ENCODE measurements at places on chromosomes 1 and 21. TPM values are rescaled to one million over a fixed set of nuclear protein-coding genes. Genes with fewer than 3 reads are reported as not detected.

DNA sequence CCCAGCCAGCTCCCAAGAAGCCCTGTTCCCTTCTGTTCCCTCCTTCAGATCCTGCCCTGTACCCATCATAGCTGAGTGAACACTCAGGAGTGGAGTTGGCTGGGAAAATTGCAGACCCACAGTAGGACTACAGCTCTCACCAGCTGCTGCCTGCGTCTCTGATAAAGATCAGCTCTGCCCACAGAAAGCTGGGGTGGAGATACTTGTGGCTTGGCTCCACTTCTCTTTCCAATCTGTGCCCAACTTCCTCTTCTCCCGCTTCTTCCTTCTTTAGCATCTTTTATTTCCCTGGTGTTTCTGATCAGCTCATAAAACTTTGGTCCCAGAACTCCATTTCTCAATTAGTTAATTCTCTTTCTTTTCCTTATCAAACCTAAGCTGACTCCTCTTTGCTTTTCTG is 5.5 kb upstream of the CD1A start:
- no peak for DNase-seq

GRCh38 chr1:241531195-241532161 is 700 bp upstream of the KMO start:
- no peak for DNase-seq

Gene C8A
- total RNA-seq, result not detected

DNA sequence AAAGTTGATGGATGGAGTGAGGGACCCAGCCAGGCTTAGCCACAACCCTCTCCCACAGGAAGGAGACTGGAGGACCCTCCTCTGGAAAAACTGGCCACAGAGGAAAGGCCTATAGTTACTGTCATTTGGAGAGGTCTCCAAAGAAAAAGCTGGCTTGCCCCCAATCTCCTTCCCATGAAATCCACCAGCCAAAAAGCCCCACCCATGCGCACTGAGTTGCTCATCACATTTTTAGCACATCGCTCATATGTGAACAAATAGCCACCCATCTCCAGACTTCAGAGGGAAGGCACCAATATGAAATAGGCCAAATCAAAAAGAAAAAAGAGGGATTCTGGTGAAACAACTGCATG is 36.9 kb upstream of the QSOX1 start:
- DNase-seq, result no peak

DNA sequence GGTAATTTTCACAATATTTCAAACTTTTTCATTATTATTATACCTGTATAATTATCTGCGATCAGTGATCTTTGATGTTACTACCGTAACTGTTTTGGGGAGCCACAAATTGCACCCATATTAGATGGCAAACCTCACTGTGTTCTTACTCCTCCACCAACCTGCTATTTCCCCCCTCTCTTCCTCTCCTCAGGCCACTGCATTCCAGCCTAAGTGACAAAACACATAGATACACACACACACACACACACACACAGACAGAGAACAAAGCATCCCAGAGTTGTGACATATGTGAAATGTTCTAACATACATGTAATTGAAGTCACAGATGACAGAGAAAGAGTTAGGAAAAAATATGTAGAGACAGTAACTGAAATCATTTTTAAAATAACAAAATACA is 18.5 kb downstream of the COP1 start:
- DNase-seq, result no peak

DNA sequence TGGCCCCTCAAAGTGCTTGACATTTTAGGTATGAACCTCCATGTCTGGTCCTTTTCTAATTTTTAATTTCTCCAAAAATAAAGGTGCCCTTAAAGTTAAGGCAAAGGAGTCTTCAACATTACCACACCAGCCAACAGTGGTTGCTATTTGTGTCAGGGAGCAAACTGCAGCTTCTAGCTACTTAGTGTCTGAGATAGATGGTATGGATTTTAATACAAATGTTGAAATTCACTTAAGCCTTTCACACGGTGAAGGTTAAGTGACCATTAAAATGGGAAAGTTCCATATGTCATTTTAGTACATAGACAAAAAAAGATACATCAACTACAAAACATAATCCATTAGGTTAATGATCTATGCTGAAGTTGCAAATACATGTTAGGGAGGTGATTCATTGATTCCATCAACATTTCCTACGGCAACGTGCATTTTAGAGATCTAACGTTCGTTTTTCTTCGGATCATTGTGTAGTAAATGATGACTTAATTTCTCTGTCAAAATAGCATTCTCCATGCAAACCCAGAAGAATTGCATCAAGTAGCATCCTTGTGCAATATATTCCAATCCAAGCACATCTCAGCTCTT is 48.2 kb upstream of the RGS21 start:
- DNase-seq, result no peak

Gene KAZN
- 0.74 TPM for total RNA-seq

Gene CENPF
- 70.6 TPM for total RNA-seq

- DNase-seq, result no peak
These were observed 114.6 kb upstream of the DUSP10 start for GRCh38 chr1:221856228-221857093.

GRCh38 chr21:45280178-45280821 is 7.4 kb downstream of the POFUT2 start:
- DNase-seq, result no peak

DNA sequence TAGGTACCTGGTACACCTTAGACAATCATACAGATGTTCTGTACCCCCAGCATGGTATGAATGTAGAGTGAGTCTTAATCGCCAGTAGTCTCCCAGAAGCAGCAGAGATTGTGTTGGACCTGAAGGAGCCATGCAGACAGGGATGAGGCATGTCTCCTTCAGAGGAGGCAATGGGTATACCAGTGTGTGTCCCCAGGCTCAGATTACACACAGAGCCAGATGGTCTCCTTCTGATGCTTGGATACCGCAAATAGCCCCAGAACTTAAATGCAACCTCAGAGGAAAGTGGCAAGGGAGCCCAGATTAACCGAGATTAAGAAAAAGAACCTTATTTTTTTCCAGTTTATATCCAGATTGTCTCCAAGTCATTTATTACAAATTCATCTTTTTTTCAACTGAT is 96.8 kb upstream of the C21orf91 start:
- DNase-seq, result no peak

Gene ZFP69
- 4.6 TPM for total RNA-seq

Gene CELA3A
- not detected for total RNA-seq

Gene KRTAP19-1
- not detected for total RNA-seq

Gene SAMD13
- 1.1 TPM for total RNA-seq

Gene PATJ
- total RNA-seq, result 6.8 TPM

Gene PCP4
- not detected for total RNA-seq

DNA sequence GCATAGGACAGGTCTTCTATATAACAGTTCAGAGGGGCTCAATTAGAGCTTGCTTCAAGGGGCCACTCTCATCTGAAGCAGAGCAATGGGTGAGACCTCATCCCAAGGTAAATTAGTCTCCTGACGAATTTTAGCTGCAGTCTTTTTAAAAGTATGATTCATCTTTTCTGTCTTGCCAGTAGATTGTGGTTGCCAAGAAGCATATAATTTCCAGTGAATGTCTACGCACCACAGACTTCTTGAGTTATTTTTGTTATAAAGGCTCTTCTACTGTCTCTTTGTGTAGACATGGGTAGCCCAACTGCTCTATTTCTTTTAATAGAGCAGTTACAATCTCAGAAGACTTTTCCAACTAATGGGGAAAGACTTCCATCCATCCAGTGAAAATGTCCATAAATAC is 108.9 kb upstream of the FMN2 start:
- no peak for DNase-seq

DNA sequence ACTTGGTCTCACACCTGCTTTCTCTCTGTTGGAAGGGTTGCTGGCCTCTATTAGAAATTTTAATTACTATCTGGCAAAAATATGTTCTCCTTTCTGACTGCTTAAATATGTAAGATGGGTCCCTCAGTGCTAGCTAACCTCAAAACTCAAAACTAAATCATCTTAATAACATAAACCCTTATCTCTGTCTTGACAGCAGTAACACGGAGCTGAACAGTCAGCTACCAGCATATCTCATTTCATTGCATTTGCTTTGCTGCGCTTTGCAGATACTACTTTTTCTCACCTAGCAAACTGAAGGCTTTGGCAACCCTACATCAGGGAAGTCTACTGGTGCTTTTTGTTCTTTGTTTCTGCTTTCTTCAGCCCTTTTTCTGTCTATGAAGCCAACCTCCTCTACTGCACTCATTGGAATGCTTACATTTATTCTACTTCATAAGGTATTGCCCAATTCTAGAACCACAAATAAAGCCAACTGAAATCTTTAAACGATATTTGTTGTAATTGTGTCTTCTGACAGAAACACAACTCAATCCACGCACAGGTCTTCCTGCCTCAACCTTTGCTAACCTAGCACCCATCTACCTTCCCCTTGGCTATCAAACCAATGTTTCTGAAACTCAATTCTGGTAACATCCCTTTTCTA is 95.6 kb downstream of the RERE start:
- no peak for DNase-seq

Gene DENND2C
- 0.50 TPM for total RNA-seq

GRCh38 chr1:177687544-177687943 is 282.3 kb downstream of the SEC16B start:
- DNase-seq, result no peak

GRCh38 chr1:151372058-151372934 is at the start of gene SELENBP1:
Gene SELENBP1, minus strand, starts transcription at chr1:151372705. Its CDS starts 64 bp downstream, at chr1:151372641.
- no peak for DNase-seq

Gene RSPH1
- total RNA-seq, result not detected

GRCh38 chr1:90591970-90592356 is 125.1 kb downstream of the BARHL2 start:
- DNase-seq, result no peak

DNA sequence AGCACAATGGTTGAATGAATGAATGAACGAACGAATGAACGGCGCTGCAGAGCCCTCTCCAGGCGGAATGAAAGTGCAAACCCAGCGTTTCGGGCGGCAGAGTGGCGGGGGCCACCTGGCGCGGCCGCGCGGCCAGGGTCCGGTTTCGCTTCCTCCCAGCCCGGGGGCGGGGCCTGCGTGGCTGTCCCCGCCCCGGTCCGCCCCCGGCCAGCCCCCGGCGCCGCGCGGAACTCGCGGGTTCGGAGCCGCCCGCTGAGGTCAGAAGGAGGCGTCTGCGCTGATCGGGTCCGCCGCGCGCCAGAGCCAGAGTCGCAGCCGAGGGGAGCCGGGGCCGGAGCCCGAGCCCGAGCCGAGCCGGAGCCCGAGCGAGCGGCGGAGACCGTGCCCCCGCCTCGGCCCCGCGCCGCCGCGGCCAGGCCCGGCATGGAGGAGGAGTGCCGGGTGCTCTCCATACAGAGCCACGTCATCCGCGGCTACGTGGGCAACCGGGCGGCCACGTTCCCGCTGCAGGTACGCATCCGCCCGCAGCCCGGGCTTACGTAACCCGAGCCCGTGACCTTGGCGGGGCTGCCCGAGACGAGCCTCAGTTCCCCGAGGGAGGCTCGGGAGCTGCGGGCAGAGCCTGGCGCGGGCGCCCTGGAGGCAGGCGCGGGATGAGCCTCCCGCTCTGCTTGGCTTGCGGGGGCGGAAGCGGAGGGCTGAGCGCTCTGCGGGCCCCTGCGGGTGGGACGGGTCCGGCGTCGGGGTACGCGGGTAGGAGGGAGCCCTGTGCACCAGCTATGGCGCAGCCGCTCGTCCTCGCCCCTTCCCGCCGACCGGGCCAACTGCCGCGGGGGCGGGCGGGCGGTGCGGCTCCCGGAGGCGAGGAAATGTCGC is at the start of gene PDXK:
Gene PDXK, plus strand, starts transcription at position 258 of the 876 bp plus-strand sequence. Its CDS starts 166 bp downstream, at position 424.
- DNase-seq, result peak; percentile 88

Gene RPTN
- total RNA-seq, result not detected

DNA sequence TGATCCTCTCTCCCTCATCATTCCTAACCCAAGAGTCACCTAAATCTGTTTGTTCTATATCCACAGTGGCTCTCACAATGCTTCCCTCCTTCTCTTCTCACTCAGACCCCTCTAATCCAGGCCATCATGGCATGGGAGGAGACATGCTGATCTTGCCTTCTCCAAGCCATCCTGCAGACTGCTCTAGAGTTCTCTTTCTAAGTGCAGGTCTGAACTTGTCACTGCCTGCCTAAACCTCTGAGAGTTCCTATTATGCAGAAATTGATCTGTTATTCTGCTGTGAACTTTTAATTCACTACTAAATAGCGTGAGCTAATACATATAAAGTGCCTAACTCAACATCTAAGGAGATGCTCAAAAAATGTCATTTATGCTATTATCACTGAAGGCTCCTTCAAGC is 26.8 kb downstream of the LAMC2 start:
- DNase-seq, result no peak

DNA sequence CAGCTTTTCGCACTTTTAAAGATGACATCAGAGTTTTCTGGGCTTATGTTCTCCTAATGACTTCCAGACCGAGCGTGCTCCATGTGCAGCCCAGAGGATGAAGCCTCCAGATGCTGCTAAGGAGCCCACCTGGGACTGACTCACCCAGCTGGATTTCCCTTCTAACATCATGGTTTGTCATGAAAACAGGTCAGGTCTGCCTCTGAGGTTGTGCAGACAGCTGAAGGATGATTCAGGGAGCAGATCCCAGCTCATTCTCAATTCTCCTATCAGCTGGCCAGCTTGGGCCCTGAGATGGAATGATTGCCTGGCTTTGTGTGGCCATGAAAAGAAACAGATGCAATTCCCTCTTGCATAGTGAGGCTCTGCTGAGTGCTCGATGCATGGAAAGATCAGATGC is 123.9 kb upstream of the DUSP10 start:
- no peak for DNase-seq

DNA sequence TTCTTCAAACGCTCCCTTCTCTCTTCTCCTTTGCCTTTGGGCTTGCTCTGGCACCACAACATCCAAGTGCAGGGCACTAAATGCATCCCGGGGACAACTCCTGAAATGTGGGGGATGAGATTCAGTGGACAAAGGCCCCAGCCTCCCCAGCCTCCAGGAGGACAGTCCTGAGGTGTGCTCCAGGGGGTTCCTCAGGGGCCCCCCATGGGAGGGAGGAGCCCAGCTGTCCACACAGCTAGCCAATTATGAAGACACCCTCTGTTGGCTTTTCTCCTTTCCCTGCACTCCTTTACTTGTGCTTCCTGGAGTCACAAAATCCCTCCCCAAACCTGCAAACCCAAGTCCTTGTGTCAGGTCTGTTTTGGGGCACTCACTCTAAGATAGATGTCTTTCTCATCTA is 735.4 kb downstream of the PTPRU start:
- DNase-seq, result no peak

- DNase-seq, result peak; percentile 46
These were observed 34.4 kb downstream of the C21orf91 start for GRCh38 chr21:17784604-17785402.

DNA sequence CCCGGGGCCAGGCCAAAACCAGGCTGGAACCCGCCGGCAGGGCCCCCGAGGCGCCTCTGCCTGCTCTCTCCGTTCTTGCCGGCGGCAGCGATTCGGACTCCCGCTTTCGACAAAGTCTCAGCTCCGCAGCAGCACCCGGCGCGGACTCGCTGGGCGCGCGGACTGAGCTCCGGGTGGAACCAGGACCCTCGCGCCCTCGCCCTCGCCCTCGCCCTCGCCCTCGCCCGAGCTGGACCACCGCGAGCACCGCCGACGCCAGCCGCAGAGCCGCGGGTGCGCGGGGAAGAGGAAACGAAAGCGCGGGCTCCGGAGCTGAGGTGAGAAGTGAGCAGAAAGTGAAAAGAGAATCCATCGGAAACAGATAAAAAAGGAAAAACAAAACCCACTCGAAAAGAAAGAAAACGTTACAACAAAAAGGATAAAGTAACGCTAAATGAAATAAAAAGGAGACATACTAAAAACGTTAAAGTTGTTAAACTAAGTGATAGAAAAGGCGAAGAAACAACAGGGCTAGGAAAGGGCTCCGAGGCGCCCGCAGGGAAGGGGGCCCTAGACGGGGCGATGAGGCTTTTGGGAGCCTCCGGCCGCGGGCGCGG is 64.9 kb downstream of the MEF2D start:
- peak; percentile 45 for DNase-seq

Gene SLC26A9
- total RNA-seq, result not detected

Gene CENPL
- total RNA-seq, result 34.2 TPM

Gene C1orf74
- 1.5 TPM for total RNA-seq

- no peak for DNase-seq
These were observed 113.9 kb downstream of the MATN1 start for GRCh38 chr1:30609336-30609998.

All from activated naive CD8-positive, alpha-beta T cell treated with anti-CD3 and anti-CD28 coated beads for 36 hours (primary cell).